RPMI7951 (cell line): ENCODE measurements at places on chromosomes 11 and 22. TPM values are rescaled to one million over a fixed set of nuclear protein-coding genes. Genes with fewer than 3 reads are reported as not detected.

GRCh38 chr22:36375071-36375980, 12.4 kb downstream of the MYH9 start:
- DNase-seq, result peak; percentile 52

NAA40 gene
- 10.8 TPM in 2 replicates for total RNA-seq

- DNase-seq, result peak; percentile 88
Observed at GRCh38 chr22:32622004-32622743, 147.6 kb downstream of the FBXO7 start.

CALCA gene
- not detected in 2 replicates for total RNA-seq

GRCh38 chr11:5046226-5046625, at the start of gene OR52J3:
Gene OR52J3 (plus strand): TSS chr11:5046526. CDS start chr11:5046526, 0 bp downstream.
- DNase-seq, result no peak
